Caudate nucleus (tissue), 63 donors: ENCODE measurements at places on chromosomes 4 and X.
A peak's percentile ranks its signal among the peaks of the same experiment; 100 is the strongest.

DNA sequence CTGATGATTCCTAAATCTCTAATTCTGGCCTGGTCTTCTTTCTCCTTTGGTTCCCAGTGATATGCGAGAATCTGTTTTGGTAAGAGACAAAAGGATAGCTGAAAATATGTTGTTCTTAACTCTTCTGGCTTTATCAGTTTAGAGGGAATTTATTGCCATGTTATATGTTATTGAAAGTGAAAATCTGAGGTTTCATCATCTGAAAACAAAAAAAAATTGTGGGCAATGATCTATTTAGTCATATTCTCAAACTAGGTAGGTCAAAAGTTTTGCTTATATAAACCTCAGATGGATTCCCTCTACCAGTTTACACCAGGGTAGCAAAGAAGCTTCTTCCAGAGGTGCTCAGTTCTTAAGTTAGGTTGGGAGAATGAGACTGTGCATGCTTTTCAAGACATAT lies 103.6 kb downstream of the ITM2A start:
- DNase-seq = no peak

GRCh38 chr4:159240687-159241086 lies 137.8 kb downstream of the RAPGEF2 start:
- no peak for DNase-seq

- DNase-seq = no peak
Measured at GRCh38 chrX:47936224-47936939, 67.4 kb downstream of the ZNF182 start.

DNA sequence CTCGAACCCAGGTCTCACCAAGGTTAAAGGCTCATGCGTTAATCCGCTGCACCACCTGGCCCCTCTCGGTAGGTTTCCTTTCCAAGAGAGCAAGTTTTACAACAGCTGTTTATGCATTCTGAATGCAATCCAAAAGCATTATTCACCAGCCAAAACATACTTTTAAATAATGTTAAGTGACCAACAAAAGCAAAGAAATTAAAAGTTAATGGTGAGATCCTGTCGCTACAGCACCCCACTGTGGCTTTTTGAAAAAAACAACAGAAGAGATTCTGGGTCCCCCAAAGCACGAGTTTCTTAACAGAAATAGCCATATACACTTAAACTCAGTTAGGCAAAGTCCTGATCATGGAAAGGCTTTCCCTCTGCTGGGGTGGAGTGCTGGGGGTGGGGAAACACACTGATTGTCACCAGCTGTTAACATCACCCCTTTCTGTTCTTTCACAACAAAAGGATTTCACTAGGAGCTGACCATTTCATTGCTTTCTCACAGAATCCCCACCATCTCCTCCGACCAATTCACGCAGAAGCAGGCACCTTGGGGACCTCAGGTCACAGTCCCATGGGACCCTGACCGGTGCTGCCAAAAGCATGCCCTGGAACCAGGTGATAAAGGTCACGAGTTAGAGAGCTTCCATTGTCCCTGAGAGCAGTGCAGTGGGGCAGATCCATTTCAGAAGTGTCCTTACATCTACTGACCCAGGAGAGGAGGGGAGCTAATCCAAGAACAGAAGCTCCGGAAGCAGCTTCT lies 51.2 kb downstream of the ZNF827 start:
- DNase-seq = no peak

- DNase-seq = no peak
Measured at GRCh38 chr4:155491336-155492120, 114.8 kb upstream of the MAP9 start.

- no peak for DNase-seq
Measured at GRCh38 chr4:184934961-184935360, 83.3 kb upstream of the HELT start.

GRCh38 chr4:89685277-89685676 lies 151.7 kb downstream of the SNCA start:
- no peak for DNase-seq

- no peak for DNase-seq
Measured at GRCh38 chr4:176894498-176894897, 101.8 kb upstream of the VEGFC start.

- DNase-seq = no peak
Measured at GRCh38 chrX:24925430-24925829, 90.3 kb downstream of the ARX start.

DNA sequence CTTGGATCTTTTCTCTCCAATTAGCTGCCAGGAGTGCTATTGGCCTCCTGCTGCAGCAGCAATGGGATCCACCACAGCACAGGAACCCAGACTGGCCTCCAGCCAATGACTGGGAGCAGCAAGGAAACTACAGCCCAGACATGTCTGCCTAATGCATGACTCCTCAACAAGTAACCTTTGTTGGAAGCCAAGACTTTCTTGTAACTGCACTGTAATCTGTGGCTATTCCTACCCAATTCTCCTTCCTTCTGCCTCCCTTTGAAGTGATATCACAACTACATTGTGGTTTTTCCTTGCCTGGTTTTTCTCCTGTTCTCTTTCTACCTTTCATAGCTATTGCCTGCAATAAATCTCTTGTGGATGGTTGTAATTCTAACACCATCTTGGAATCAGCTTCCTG lies 39.8 kb downstream of the SNCA start:
- no peak for DNase-seq

GRCh38 chrX:119181491-119181890 lies 53.9 kb upstream of the KIAA1210 start:
- DNase-seq = no peak

DNA sequence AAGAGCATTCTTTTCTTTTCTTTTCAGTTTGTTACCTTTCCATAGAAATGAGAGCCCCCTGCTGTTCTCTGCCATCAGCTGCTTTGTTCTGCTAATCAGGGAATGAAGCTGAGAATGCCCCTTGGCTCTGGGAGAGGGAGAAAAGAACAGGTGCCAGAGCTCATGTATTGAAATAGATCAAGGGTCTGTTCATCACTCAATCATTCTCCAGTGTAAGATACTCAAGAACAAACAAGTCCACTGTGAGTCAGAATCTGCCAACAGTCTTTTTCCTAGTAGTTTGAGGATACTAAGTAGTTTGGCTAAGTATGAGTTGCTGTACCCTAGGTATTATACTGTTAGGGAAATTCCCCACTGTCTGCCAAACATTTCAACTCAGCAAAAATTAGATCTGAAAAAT lies 144.3 kb downstream of the RTL3 start:
- DNase-seq = no peak

- no peak for DNase-seq
Measured at GRCh38 chr4:149404143-149404542, 411.5 kb downstream of the IQCM start.

DNA sequence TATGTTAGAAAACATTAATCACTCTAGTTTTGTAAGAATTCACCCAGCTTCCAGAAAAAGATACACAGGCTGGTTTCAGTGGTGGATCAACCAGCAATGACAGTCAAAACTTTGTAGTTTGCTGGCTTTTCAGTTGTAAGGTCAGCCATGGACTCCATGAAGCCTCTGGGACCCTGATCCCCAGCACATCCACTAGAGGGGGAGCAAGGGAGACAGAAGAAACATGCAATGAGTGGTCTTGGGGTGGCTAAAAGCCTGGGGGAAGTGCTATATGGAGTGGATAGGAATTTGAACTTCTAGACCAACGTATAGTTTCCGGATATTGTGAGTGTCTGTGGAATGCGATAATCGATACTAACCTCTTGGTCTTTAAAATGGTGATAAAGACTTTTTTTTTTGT lies 72.7 kb downstream of the AFF2 start:
- no peak for DNase-seq

DNA sequence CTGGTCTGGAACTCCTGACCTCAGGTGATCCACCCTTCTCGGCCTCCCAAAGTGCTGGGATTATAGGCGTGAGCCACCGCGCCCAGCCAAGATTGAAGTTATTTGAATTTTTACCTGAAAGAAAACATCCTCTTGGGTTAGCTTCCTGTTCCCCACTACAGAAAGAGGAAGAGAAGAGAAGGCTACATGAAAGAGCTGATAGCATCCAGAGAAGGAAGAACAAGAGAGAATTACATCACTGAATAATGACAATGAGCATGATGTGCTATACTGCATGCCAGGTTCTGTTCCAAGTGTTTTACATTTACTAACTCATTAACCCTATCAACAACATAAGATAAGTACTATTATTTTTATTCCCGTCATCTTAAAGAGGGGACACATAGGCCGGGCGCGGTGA lies 11.5 kb upstream of the TBC1D1 start:
- DNase-seq = no peak

DNA sequence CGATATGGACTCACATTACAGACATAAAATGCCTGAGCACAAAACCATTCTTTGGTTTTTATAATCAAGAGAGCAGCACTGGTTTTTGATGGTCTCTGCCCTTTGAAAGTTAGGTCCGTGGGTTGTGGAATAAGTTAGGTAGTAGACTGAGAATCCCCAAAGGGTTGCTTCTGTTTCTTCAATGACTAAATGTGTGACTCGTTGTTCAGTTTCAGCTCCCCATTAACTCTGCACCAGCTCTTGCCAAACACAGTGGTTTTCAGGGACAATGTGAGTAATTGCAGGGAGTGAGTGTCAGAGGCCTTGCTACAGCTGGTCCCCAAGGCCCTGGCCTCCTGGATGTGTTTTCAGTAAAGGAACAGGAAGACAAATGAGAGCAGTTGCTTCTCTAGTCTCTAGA lies 24.8 kb downstream of the SMIM20 start:
- no peak for DNase-seq

DNA sequence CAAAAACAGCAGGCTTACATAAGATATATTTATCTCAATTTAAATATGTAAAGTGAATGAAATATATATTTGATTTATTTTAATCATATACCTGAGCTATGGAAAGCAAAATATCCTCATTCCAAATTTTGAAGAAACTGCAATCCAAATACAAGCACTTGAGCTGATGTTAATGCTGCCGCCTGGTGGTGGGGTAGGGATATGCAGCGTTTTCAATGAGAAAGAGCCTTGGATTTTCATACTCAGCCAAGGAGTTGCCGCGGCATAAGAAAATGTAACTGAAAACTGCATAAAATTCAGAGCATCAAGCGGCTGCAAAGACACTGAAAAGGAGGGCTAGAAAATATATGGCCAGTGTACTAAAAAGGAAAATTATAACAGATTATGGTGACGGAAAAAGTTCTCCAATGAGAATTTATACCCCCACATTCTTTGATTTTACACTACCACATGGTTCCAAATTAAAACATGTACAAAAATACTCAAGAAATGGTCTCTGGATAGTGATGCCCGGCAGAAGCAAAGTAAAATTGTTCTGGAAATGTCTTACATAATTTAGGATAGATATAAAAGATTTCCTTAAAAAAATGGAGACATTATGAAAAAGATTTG lies 660.3 kb upstream of the PITX2 start:
- DNase-seq = no peak

DNA sequence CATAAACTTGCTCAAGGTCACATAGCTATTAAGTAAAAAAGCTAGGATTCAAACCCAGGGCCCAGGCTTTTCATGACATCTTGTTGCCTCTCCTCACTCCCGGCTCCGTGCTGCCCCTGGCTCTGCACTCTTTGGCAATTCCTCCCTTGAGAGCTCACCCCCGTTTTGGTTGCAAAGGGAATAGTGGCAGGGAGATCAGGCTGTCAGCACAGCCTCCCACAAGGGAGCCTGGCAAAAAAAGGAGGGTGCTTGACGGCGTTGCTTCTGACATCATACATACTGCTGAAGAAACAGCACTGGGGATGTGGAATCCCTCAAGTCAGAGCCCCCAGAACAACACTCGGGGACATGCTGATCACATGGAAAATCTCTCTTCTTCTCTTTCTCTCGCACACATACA lies 20.5 kb downstream of the IQSEC2 start:
- peak; percentile 4 for DNase-seq

DNA sequence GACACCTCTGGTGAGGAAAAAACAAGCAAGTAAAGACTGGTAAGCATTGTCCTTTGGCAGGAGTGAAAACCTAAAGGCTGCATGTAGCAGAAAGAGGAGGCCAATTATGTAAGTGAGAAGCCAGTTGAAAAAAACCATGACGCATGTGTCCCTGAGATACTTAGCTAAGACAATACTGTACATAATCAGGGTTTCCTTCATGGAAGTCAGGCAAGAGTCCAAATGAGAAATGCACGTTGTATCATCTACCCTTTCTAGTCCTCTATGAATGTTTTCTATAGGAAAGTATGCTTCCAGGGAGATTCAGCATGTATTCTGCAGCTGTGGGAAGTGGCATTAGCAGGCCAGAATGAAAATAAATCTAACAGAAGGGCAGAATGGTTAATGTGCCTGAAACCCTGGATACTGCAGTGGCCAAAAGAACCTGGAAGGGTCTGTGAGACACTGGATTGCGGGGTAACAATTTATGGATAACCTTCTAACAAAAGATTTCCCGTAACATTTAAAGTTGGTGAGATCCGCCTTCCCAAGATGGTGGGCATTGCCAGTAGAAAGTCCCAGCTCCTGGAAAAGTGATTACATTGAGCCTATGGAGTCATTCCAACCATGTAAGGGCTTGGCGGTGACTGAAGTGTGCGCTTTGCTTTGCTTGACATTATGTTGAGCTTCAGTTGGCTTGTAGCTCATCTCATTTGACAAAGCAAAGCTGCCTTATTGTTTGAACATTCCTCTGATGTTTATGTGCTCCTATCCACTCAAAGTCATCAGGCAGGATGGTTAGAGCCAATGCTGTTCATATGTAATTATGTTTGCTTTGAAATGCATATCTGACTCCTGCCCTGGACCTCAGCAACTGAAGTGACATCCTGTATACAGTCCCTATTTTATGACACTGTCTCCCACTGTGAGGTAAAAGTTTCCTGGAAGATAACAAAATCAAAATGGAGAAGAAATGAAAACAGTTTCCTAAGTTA lies 200.4 kb downstream of the ARHGAP24 start:
- no peak for DNase-seq

GRCh38 chr4:145352438-145353145 lies 129.1 kb upstream of the SMAD1 start:
- DNase-seq = no peak

- DNase-seq = no peak
Measured at GRCh38 chr4:889516-889915, 42.6 kb downstream of the GAK start.

GRCh38 chrX:41045960-41046567 lies 39.2 kb upstream of the USP9X start:
- DNase-seq = no peak

DNA sequence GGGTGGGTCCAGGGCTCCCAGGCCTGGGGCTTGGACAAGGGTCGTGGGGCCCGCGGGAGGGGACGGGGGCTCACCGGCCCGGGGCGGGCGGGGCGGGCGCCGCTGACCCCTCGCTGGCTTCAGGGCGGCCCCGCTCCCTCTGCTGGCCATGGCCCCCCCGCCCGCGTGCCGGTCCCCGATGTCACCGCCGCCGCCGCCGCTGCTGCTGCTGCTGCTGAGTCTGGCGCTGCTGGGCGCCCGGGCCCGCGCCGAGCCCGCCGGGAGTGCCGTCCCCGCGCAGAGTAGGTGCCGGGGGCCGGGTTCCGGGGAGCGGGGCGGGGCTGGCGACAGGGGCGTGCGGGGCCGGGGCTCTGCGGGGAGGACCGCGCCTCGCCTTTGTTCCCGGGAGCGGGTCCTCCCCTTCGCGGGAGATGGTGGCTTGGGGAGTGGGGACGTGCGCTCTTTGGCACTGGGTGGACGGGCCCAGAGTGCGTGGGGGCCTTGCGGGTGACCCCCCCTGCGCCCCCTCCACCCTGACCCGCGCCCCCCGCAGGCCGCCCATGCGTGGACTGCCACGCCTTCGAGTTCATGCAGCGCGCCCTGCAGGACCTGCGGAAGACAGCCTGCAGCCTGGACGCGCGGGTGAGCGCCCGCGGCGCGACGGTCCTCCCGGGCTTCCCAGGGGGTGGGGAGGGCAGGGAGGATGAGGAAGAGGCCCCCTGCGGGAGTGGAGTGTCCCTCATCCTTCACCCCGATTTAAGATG lies 16.8 kb upstream of the NAT8L start:
- DNase-seq = no peak
